Left lung (tissue), 14 donors: ENCODE measurements at places on chromosomes 2 and 18. TPM values are rescaled to one million over a fixed set of nuclear protein-coding genes. Genes with fewer than 3 reads are reported as not detected.

The LIMS4 gene
- 2.4 TPM for polyA plus RNA-seq

DNA sequence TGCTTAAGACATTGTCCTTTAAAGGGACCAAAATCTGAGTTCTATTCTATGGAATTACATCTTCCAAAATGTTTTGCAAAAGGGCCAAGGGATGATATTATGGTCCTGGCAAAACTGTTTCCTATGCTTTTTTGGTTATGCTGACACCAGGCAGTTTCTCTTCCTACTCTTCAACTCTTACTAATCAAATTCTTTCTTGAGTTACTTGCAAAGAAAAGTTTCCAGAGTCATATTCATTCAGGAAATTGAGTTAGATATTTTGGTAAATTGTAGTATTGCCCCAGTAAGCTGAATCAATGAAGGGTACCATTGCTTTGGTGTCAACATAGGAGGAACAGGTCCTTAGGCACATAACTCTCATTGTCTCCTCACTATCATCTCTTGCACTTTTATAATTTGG lies 118.8 kb downstream of the DPP4 start:
- no peak overlapping the region for H3K27ac ChIP-seq
- DNase-seq, result no peak
- no peaks in the 10 kb centered on the region for H3K36me3 ChIP-seq
- H3K4me1 ChIP-seq, result no peaks in the 10 kb centered on the region

DNA sequence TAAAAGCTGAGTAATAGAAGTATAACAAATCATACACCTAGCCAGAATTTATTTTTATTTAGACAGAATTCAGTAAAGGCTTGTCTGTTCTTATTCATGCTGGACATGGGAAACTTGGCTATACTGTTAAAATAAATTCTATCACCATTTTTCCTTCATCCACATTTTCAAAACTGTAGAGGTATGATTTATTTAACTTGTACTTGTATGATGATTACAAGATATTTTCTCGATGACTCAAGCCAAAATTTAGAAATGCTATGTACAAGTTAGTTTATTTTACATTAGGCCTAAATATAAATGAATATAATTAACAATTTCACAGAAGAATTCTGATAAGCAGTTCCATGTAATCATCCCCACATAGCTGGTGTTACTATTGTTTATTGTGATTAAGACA lies 194.8 kb upstream of the DOK6 start:
- no peaks in the 10 kb centered on the region for H3K4me1 ChIP-seq
- no peak for DNase-seq
- no peak overlapping the region for H3K27ac ChIP-seq

DNA sequence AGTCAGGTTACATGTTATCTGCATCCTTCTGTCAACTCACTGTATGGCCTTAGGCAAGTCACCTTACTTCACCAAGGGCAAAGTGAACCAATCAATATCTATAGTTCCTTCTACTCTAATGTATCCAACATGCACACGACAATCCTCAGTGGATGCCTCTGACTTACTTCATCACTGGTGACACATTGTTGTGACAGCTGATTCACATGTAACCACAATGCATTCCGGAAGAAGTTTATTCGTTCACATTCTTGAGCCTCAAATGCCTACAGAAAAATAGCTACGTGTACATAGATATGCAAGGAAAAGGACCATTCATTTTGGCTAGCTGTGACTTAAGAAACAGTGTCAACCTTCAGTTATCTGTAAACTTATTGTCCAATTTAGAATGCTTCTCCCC lies 26.3 kb upstream of the EPG5 start:
- H3K27ac ChIP-seq, result no peak overlapping the region
- H3K4me1 ChIP-seq, result no peaks in the 10 kb centered on the region
- H3K27me3 ChIP-seq, result no peaks in the 10 kb centered on the region
- no peak overlapping the region for H3K4me3 ChIP-seq
